NCI-H524 (cell line): ENCODE measurements at places on chromosomes 1 and 21.

DNA sequence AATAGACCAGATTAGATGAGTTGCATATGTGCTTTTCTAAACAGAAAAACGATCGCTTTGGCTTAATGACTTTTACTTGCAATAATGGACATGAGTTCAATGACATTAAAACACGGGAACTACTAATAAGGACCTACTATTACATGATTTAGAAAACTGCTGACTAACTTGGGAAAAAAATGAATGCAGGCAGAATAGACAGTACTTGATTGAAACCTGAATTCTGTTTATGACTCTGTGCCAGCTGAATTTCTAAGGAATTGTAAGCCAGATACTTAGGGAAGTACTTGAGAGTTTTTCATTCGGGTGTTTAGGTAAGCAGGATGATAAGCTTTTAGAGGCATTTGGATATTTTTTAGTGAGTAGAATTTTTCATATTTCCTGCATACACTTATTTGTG is 12.0 kb downstream of the ADGRL2 start:
- DNase-seq: no peak

DNA sequence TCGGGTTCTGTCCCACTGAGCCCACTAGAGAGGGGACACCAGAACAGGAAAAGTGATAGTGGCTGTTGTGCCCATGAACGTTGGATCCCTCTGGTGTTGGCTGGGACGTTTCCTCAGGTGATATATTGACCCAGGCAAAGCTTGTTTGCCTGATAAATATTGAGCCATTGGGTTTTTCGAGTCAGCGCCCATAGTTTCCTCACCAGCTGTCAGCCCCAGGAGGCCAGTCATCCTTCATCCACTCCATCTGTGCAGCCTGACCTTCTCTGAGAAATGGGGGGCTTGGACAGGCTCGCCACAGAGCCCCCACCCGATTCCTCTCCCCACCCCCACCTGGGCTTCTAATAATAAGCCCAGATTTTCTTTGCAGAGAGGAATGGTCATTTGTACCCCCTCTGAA is 13.3 kb downstream of the DISP3 start:
- no peak for DNase-seq

DNA sequence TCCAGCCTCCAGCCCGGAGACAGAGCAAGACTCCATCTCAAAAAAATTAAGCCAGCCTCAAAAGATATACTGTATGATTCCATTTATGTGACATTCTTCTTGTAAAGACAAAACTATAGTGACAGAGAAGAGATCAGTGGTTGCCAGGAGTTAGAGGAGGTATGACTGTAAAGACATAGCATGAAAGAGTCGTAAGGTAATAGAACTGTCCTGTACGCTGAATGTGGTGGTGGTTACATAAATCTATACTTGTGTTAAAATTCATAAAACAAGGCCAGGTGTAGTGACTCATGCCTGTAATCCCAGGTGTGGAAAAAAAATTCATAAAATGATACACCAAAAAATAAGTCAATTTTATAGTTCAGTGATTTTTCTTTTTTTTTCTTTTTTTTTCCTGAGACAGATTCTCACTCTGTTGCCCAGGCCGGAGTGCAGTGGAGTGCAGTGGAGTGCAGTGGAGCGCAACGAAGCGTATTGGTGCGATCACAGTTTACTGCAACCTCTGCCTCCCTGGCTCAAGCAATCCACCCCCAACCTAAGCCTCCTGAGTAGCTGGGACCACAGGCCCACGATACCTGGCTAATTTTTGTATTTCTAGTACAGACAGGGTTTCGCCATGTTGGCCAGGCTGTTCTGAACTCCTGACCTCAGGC is 84.9 kb upstream of the CXADR start:
- no peak for DNase-seq

GRCh38 chr21:38396325-38396724 is 102.0 kb downstream of the ERG start:
- DNase-seq: no peak

- no peak for DNase-seq
These were observed 15.2 kb upstream of the CDCA8 start for GRCh38 chr1:37677143-37677439.

- DNase-seq: no peak
These were observed 8.8 kb downstream of the SLC19A1 start for GRCh38 chr21:45533361-45533845.

GRCh38 chr1:110426854-110427253 is 19.4 kb upstream of the LAMTOR5 start:
- no peak for DNase-seq
